ENCODE measurements at places on chromosomes 16 and 17. TPM values are rescaled to one million over a fixed set of nuclear protein-coding genes. Genes with fewer than 3 reads are reported as not detected.

Gene CORO6
- total RNA-seq, result 43.3 TPM

Gene PKMYT1
- total RNA-seq, result 2.1 TPM

Gene SBK1
- 1.0 TPM for total RNA-seq

Gene ABCA9
- 30.3 TPM for total RNA-seq

Gene IL32
- 25.1 TPM for total RNA-seq

Gene KRT13
- total RNA-seq, result not detected

Gene PGS1
- total RNA-seq, result 15.1 TPM

Gene OR3A1
- 0.52 TPM for total RNA-seq

Gene SPNS3
- not detected for total RNA-seq

Gene MATCAP1
- total RNA-seq, result 5.2 TPM

Gene ANKS4B
- total RNA-seq, result not detected

Gene ZP2
- 0.52 TPM for total RNA-seq

Gene HSPB9
- total RNA-seq, result not detected

Gene KRTAP4-6
- not detected for total RNA-seq

Gene AANAT
- total RNA-seq, result not detected

Gene TAC4
- total RNA-seq, result 2.1 TPM

Gene TMEM238L
- not detected for total RNA-seq

Gene IRX6
- not detected for total RNA-seq

Gene HOXB9
- total RNA-seq, result not detected

Gene TBX2
- 5.2 TPM for total RNA-seq

Gene SDR42E2
- total RNA-seq, result not detected

Gene LITAFD
- not detected for total RNA-seq

Gene TOX3
- 0.52 TPM for total RNA-seq

Gene PIK3R6
- total RNA-seq, result 0.52 TPM

Gene RNF167
- 12.0 TPM for total RNA-seq

Gene HOXB3
- 4.2 TPM for total RNA-seq

Gene MMP28
- total RNA-seq, result 4.2 TPM

Gene ACOX1
- total RNA-seq, result 32.4 TPM

Gene GALK1
- 29.2 TPM for total RNA-seq

Gene TEKT5
- total RNA-seq, result not detected

Gene MC1R
- total RNA-seq, result 0.52 TPM

Gene NKD1
- 2.1 TPM for total RNA-seq

Gene PRR29
- total RNA-seq, result not detected

Gene RNF222
- total RNA-seq, result not detected

Gene HDAC5
- 44.4 TPM for total RNA-seq

Gene RPS6KB1
- 36.5 TPM for total RNA-seq

Gene KRTAP9-8
- total RNA-seq, result not detected

Gene FOXJ1
- under 0.01 TPM for total RNA-seq

Gene MYH10
- 72.0 TPM for total RNA-seq

Gene HID1
- 3.7 TPM for total RNA-seq

Gene PHOSPHO1
- total RNA-seq, result 13.6 TPM

Gene OR2C1
- not detected for total RNA-seq

Data from skeletal muscle tissue (tissue), 5 donors.